ENCODE measurements at places on chromosomes 12 and 14. TPM values are rescaled to one million over a fixed set of nuclear protein-coding genes. Genes with fewer than 3 reads are reported as not detected.

- no peak for DNase-seq
Observed at GRCh38 chr12:70221626-70222025, 21.6 kb upstream of the CNOT2 start.

DNA sequence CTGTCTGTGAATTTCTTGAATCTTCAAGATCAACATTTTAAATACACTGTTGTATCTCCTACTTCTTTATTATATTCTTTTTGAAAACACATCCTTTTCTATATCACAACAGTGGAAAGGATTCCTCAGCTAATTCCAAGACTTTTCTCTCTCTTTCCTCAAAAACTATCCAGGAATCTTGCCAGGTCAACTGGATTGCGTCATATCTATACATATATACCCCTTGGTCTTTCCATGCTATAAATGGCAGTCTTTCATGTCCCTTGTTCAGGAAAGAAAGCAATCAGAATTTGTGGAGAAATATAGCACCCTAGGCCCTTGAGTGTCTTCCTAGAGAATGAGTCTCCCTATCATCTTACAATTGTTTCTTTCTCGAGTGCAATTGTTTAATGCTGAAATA, 149.0 kb downstream of the KCNA5 start:
- DNase-seq, result no peak

DNA sequence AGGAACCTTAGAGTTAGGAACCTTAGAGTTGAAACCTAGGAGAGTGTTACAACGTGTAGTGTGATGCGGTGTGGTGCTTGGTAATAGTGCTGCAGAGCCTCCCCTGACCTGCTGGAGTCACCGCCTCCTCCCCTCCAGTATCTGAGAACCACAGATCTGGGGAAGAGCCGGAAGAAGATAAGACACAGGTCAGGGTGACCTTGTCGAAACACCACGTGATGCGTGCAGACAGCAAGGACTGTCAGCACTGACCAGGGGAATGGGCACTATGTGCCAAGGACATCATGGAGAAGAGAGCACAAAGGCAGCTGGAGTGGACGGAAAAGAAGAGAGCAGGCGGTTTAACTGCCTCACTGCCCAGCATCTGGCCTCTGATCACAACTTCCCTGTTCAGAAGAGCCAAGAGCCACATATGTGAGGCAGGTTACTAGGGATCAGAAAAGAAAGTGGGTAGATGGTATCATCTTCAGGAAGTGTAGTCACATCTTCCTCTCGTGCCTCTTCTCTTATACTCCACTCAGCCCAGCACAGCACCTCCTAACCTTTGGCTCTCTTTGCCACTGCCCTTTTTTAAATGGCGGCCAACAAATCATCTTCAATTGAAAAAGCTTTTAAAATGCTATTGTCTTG, 93.7 kb downstream of the TESC start:
- no peak for DNase-seq

GRCh38 chr12:97194546-97194945, 268.1 kb upstream of the RMST start:
- no peak for DNase-seq

DNA sequence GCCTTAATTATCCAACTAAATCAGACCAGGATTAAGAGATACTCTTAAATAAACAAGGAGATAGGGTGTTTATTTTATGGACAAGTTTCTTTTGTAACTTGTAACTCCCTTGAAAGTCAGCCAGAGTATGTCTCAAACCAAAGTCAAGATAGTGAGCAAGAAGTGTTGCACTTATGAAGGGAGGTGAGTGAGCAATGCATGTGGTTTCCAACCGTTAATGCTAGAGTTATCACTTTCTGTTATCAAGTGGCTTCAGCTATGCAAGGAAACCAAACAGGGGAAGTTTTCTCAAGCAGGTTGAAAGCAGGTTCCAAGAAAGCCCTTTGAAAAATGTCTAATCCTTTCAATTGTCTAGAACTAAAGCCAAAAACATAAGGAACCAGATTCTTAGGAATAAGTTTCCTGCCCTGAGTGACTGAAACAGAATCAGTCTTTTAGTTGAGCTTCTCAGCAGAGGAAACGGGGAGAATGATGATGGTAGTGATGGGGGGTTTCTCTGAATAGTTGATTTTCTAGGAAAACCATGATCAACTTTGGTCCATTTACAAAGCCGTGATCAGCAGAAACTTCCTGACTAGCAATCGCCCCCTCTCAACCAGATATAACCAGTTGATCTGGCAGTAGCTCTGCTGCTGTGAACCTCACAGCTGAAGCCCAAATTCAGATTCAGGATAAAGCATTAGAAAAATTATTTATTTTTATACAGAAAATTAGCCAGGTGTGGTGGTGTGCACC, 128.4 kb downstream of the DAD1 start:
- DNase-seq, result no peak

CLEC2A gene
- total RNA-seq, result not detected

NEUROD4 gene
- not detected for total RNA-seq

GRCh38 chr12:97397008-97397407, 65.6 kb upstream of the RMST start:
- DNase-seq, result no peak

- no peak for DNase-seq
Observed at GRCh38 chr14:84804468-84804867, 725.5 kb upstream of the FLRT2 start.

GRCh38 chr14:101441710-101442109, 119.6 kb upstream of the DIO3 start:
- DNase-seq, result no peak

HSPB8 gene
- total RNA-seq, result 70.0 TPM

LALBA gene
- total RNA-seq, result not detected

NGB gene
- not detected for total RNA-seq

MAP1LC3B2 gene
- not detected for total RNA-seq

STAC3 gene
- total RNA-seq, result 6.0 TPM

- DNase-seq, result no peak
Observed at GRCh38 chr14:33404054-33404453, 465.4 kb downstream of the NPAS3 start.

GRCh38 chr14:23377573-23378563, 1.0 kb downstream of the CMTM5 start:
- no peak for DNase-seq

- DNase-seq, result no peak
Observed at GRCh38 chr14:28769276-28769880, 2.8 kb downstream of the FOXG1 start.

DNA sequence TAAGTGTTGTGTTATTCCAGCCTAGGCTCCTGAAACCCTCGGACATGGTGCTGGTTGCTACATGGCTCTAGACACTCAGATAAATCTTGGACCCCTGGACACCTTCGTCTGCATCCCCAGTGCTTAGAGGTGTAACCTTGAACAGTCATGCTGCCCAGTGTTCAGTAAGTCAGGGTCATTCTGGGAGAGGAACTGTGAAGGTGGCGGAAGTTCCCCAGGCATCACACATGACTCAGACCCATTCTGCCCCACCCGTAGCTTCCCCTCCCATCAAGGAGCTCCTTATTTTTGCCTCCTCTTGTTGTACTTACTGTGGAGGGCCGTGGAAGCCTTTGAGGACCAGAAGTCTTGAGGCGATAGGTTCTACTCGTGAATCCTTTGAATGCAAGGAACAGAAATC, 18.1 kb upstream of the SSPN start:
- no peak for DNase-seq

GRCh38 chr12:78457938-78458337, 406.6 kb upstream of the SYT1 start:
- no peak for DNase-seq

- DNase-seq, result peak; percentile 71
Observed at GRCh38 chr12:49232940-49233841, 31.7 kb upstream of the TUBA1C start.

ESR2 gene
- total RNA-seq, result 1.3 TPM

GRCh38 chr12:41459906-41460214, 271.7 kb downstream of the PDZRN4 start:
- DNase-seq, result no peak

FGFR1OP2 gene
- 64.1 TPM for total RNA-seq

GRCh38 chr14:93727039-93727740, 61.1 kb downstream of the PRIMA1 start:
- peak; percentile 55 for DNase-seq

DNA sequence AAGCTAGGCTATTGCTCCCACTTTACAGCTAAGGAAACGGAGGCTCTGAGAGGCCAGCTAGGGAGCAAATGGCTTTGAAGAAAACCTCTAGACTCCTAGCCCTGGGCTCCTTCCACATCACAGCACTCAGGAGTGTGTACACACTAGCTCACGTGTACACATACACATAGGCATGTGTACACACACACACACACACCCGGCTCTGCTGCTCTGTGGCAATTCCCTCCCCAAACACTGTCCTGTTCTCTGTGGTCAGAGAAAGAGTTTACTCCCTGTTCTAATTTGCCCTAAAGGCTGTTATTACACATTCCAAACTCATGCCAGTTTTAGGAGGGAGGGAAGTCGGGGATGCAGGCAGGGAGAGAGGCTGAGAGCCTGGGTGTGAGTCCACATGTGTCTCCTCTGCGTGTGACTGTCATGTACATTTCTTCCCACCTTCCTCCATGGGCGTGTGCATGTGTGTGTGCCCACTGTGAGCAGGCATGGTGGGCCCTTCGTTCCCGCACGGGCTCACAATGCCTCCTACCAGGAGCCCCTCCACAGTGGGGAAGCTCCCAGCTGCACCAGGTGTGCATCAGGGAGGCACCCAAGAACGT, 14.2 kb downstream of the TRPV4 start:
- no peak for DNase-seq

GRCh38 chr12:25817166-25817565, 141.3 kb upstream of the RASSF8 start:
- DNase-seq, result no peak

KCNA5 gene
- total RNA-seq, result 1.8 TPM

DNA sequence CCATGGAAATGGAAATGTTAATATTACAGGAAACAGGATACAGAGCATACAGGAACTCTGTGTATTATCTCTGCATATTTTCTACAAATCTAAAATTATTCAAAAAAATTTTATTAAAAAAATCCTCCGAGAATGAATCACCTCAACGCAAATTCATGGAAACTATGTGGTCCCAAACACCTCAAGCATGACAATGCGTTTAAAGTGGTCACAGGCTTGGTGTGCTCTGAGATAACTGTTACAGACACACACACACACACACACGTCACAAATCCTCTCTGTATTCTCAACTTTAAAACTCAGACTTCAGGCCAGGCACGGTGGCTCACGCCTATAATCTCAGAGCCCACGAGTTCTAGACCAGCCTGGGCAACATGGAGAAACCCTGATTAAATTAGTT, 45.3 kb upstream of the MTERF2 start:
- DNase-seq, result no peak

- no peak for DNase-seq
Observed at GRCh38 chr12:24997970-24998582, 49.2 kb upstream of the BCAT1 start.

- no peak for DNase-seq
Observed at GRCh38 chr12:48175613-48176416, 7.6 kb upstream of the CCDC184 start.

DNA sequence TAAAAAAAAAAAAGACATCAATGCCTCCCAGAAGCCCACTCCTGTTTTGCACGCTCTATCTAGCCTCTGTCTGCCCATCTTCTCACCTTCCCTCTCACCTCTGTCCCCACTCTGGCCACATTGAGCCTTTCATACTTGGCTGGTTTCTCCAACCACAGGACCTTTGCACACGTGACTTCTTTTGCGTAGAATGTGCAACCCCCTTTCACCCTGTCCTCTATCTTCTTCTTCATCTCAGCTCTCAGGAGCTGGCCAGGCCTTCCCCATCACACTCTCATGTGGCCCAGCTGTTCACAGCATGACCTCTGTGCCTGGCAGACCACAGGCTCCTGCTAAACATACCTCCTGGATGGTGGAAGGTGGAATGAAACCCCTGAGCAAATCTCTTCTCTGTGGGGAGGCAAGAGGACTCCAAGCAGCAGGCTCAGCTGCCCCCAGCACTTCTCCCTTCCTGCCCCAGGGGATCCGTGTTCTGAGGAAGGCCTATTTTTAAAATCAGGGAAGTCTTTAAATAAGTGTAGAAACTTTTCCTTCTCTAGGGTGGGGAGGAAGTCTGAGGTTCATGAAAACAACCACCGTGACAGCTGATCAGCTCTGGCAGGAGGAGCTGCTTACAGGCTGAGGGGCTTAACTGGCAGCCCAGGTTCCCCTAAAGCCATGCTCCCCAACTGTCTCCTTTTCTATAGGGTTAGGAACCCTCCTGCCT, 11.6 kb downstream of the HVCN1 start:
- DNase-seq, result no peak

DNA sequence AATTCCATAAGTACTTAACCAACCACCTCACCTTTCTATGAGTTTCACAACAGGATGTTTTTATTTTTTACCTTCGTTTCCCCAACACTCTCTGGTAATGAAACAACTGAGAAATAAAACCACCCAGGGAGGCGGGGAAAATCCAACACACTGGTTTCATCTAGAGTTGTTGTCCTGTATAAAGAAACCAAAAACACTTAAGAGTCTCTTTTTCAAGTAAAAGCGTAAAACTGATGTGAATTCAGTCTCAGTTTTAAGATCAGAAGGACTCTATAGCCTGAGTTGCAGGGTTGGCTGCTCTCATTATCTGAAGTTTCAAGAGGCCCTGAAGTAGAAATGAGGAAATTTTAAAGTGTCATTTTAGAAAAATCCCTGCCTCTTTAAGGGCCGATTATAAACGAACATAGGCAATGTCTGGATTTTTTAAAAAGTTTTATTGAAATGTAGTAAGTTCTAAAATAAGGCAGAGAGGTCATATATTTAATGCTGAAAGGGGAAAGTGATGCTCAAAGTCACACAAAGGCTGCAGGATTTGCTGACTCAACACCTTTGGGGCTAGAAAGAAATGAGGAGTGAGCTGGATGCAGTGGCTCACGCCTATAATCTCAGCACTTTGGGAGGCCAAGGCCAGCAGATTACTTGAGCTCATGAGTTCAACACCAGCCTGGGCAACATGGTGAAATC, 27.2 kb downstream of the HIGD1C start:
- DNase-seq, result no peak

DNA sequence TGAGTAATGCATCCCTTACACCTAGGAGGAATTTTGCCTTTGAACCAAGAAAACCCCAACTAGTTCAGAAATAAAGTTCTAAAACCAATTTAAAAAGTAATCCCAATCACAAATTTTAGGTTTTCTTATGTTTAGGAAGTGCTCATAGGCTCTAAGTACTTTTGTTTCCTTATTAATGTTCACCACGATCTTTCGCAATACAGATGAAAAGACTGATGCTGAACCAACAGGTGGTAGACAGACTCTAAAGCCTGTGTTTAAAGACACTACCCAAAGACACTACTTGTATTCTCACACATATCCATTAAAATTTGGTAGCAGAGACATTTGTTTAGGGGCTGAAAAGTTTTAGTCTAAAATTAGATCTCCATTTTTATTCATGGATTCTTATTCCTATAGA, 10.6 kb upstream of the PHLDA1 start:
- DNase-seq, result no peak

KRT3 gene
- total RNA-seq, result not detected

DNA sequence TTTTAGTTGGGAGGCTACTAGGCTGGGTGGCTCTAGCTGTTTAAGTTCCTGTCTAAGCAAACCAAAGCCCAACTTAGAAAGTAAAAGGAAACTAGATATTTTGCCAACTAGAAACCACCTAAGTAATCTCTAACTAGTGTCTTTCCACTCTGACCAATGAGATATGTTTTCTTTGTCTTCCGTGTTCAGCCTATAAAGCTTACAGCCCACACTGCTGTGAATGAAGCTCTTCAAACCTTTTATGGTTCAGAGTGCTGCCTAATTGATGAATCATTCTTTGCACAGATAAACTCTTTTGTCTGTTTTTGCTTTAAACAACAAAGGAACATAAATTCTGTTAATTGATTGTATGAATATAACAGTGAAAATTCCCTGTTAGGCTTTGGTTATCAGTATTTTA, 66.1 kb downstream of the FUT8 start:
- DNase-seq, result no peak

NKX2-1 gene
- 177 TPM for total RNA-seq

- peak; percentile 76 for DNase-seq
Observed at GRCh38 chr14:73753124-73753886, 39.1 kb upstream of the PNMA1 start.

Measured in upper lobe of right lung (tissue), 1 donor.